Motor neuron (in vitro differentiated cells): ENCODE measurements at places on chromosomes 5 and 9. TPM values are rescaled to one million over a fixed set of nuclear protein-coding genes. Genes with fewer than 3 reads are reported as not detected.
A peak's percentile ranks its signal among the peaks of the same experiment; 100 is the strongest.

GRCh38 chr9:79220251-79220650 is 351.5 kb upstream of the TLE4 start:
- no peak for ATAC-seq

- no peak for ATAC-seq
These were observed 92.7 kb downstream of the KCNIP1 start for GRCh38 chr5:170596482-170597044.

C5 gene
- total RNA-seq: 3.0 and 3.6 TPM in 2 replicates

FAM151B gene
- total RNA-seq: 3.4 and 4.0 TPM in 2 replicates

FIBCD1 gene
- total RNA-seq: 1.2 and 1.7 TPM in 2 replicates

DNA sequence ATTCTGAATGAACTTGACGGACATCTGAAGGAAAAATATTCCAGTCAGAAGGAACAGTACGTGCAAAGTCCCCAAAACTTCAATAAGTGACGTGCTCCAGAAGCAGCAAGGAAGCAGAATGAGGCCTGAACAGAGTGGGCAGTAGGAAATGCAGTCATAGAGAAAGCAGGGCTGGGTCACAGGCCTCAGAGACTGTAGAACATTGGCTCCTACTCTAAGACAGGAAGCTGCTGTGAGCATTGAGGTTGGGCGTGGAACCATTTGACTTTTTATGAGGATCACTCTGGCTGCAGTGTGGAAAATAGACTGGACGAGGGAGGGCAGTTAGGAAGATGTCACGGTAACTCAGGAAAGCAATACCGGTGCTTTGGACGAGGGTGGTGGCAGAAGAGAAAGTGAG is 64.0 kb downstream of the DOCK8 start:
- ATAC-seq: peak; percentile 56

TMEM215 gene
- total RNA-seq: not detected in 2 replicates

PTPN3 gene
- 7.3 and 7.9 TPM in 2 replicates for total RNA-seq

IL3 gene
- total RNA-seq: not detected in 2 replicates

DNA sequence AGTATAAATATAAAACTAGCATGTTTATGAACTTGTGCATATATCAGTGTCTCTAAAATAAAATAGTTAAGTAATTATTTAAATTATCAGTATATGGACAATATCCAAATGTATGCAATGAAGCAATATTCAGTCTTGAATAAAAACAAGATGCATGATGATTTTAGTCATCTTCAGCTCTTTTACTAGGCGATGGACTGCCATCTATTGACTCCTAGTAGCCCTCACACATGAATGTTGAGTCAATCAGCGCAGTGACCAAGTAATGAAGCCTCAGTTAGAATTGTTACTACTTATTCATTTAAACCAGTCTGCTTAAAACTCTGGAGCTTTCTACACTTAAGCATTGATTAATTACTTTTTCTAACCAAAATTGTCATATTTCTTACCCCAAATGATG is 92.9 kb upstream of the GRHPR start:
- peak; percentile 73 for ATAC-seq

- ATAC-seq: peak; percentile 98
These were observed 43.9 kb upstream of the PRRC2B start for GRCh38 chr9:131349881-131350563.

DNA sequence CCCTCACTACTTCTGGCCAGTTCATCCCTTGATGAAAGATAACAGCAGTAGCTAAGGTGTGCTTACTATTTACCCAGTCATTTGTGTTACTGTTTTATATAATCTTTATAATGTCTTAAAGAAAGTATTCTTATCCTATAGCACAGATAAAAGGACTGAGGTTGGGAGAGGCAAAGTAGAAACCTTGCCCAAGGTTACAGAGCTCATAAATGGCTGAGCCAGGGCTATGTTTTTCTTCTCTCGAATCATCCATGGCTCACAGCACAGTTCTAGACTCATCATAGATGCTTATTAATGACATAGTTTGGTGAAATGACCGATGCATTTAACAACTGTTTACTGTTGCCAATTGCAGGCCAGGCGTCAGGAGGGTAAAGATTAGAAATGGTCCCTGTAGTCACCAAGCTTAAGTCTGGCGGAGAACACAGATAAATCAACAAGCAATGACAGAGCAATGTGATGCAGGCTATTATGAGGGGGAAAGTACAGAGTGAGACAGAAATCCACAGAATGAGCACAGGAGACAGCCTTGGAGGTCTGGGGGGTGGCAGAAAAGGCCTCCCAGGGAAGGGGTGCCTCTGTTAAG is 65.6 kb upstream of the ZNF622 start:
- peak; percentile 87 for ATAC-seq

DNA sequence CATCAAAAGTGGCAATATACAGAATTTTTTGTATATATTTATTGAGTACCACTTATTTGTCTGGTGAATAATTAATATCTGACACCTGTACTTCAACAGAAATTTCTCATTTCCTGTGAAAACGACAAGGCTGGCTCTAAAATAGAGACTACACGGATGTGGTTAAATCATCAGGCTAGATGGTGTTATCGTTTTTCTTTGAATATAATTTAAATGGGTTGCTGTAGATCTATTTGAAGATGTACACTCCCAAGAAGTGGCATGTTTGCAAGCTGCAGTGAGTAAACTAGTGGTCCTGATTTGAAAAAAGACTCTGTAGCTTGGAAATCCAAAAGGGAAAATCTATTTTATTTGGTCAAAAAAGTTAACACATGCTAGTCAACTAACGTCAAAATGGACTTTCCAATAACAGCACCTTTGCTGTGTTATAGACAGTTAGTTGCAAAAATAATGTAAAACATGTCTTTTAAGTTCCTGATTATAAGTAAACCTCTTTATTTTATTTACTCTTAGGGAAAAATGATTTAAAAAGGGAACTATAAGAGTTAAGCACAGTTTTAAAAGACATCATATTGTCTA is 13.8 kb downstream of the ST8SIA4 start:
- ATAC-seq: no peak

DNA sequence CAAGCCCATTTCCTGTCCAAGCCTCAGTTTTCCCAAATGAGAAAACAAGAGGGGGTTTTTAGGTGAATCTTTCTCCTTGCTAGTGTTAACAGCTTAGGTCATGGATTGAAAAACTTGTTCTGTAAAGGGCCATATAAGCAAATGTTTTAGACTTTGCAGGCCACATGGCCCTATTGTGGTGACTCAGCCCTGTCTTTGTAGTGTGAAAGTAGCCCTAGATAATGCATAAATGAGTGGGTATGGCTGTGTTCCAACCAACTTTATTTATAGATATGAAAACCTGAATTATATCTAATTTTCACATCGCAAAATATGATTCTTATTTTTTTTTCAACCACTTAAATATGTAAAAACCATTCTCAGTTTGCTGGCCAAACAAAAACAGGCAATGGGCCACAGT is 6.9 kb upstream of the BARX1 start:
- ATAC-seq: no peak

OMD gene
- total RNA-seq: 16.3 and 16.9 TPM in 2 replicates

MYMK gene
- not detected in 2 replicates for total RNA-seq

SAPCD2 gene
- total RNA-seq: 11.2 and 12.5 TPM in 2 replicates

DNA sequence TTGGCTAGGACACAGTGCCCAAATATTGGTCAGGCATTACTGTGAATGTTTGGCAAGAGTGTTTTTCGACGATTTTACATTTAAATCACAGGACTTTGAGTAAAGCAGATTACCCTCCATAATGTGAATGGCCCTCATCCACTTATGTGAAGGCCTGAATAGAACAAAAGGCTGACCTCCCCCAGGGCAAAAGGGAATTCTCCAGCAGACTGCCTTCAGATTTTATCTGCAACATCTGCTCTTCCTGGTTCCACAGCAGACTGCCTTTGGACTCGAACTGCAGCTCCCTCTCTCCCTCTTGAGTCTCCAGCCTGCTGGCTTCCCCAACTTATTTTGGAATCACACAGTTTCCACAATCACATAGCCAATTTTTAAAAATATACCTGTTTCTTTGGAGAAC is 7.1 kb upstream of the TMEM215 start:
- ATAC-seq: no peak

GRCh38 chr9:113669522-113670115 is 206.1 kb downstream of the RGS3 start:
- ATAC-seq: no peak

DNA sequence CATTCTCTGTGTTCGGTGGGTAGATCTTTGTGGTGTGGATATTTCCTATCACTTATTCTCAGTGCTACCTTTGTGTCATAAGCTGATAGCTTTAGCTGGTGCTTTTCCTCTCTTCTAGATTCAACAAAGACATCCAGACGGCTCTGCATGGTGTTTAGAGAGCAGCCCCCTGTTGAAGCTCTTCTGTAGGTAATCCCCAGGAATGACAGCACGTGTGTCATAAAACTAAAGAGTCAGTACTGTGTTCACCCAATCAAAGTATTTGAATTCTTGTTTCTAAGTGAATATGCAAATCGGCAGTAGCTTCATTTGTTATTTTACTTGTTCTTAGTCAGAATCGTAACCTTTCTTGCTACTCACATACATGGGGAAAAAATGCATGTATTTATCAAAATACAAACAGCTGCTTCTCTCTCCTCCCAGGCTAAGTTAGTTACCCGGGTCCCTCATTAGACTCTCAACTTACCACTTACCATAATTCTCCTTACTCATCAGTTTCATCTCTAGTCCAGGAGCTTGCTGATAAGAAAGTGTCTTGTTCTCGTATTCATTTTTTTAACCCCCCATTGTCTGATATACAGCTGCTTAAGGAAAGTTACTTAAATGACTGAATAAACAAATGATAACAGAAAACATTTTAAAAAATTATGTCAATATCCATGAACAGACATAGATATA is 1696.0 kb upstream of the WWC1 start:
- ATAC-seq: no peak

- ATAC-seq: no peak
These were observed 87.3 kb downstream of the DCP2 start for GRCh38 chr5:113063927-113064326.
